ENCODE measurements at places on chromosomes 16 and 17. TPM values are rescaled to one million over a fixed set of nuclear protein-coding genes. Genes with fewer than 3 reads are reported as not detected.

DNA sequence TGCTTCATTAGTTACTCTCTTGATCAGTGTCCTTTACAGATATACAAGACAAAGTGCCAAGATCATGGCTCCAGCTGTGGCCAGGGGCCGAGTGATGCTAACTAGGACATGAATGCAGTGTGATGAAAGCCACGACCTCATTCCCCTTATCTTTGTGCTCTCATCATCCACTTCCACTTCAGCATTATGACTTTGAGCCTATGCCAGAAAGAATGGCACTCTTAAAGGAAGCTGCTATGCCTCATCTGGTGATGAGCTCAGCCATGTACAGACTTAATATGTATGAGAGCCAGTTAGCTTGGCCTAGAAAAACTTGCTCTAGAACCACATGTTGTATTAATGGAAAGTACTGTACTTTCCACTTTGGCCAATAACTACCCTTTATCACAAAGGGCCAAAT is 179.1 kb downstream of the TOX3 start:
- DNase-seq = no peak

DNA sequence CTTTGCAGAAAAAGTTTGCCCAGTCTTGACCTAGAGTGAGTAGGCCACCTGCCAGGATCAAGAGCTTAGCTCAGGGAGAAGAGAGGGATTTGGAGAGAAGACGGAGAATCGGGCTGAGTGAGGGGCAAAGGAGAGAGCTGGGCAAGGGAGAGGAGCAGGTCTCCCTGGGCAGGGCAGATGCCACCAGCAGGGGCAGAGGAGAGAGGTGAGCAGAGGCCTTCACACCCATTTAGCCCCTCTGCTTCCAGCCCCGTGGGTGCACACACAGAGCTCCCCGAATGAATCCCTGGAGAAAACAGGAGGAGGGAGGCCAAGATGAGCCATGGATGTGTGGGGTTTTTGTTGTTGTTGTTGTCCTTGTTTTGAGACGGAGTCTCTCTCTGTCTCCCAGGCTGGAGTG is 29.2 kb downstream of the TBX4 start:
- DNase-seq = no peak

GRCh38 chr17:77928519-77929179 is 29.9 kb upstream of the TNRC6C start:
- DNase-seq = no peak

GRCh38 chr17:44350733-44351226 is 5.7 kb downstream of the GRN start:
- DNase-seq = no peak

TP53TG3 gene
- 1.2 TPM for total RNA-seq

NOG gene
- total RNA-seq = 9.2 TPM

IGSF6 gene
- total RNA-seq = 0.23 TPM

MINK1 gene
- total RNA-seq = 78.2 TPM

BAIAP3 gene
- total RNA-seq = 9.4 TPM

SLFN12L gene
- 0.33 TPM for total RNA-seq
